ENCODE measurements at places on chromosomes 16 and 17. TPM values are rescaled to one million over a fixed set of nuclear protein-coding genes. Genes with fewer than 3 reads are reported as not detected.

The MYH1 gene
- not detected for total RNA-seq

The TMIGD1 gene
- total RNA-seq, result not detected

The NEUROD2 gene
- not detected for total RNA-seq

The PCGF2 gene
- total RNA-seq, result 0.23 TPM

The ITPRIPL2 gene
- 2.3 TPM for total RNA-seq

The AGRP gene
- not detected for total RNA-seq

The ESRP2 gene
- 0.08 TPM for total RNA-seq

The SAT2 gene
- 18.5 TPM for total RNA-seq

The ETV4 gene
- total RNA-seq, result 0.12 TPM

The TAC4 gene
- total RNA-seq, result not detected

The HP gene
- not detected for total RNA-seq

The CANT1 gene
- 71.5 TPM for total RNA-seq

The ZG16 gene
- total RNA-seq, result not detected

The KRT28 gene
- not detected for total RNA-seq

The RAC3 gene
- 12.2 TPM for total RNA-seq

The WNT9B gene
- not detected for total RNA-seq

The GNGT2 gene
- total RNA-seq, result 15.9 TPM

The EPOP gene
- 7.5 TPM for total RNA-seq

The MT1A gene
- total RNA-seq, result not detected

The SPATA22 gene
- total RNA-seq, result 0.89 TPM
